ENCODE measurements at places on chromosomes 5 and 9. TPM values are rescaled to one million over a fixed set of nuclear protein-coding genes. Genes with fewer than 3 reads are reported as not detected.
A peak's percentile ranks its signal among the peaks of the same experiment; 100 is the strongest.

GRCh38 chr9:107224252-107224651 is 58.8 kb upstream of the RAD23B start:
- no peaks in the 10 kb centered on the region for H3K27me3 ChIP-seq
- DNase-seq, result no peak
- H3K4me1 ChIP-seq, result no peaks in the 10 kb centered on the region
- H3K36me3 ChIP-seq, result no peaks in the 10 kb centered on the region
- H3K27ac ChIP-seq, result no peak overlapping the region

DNA sequence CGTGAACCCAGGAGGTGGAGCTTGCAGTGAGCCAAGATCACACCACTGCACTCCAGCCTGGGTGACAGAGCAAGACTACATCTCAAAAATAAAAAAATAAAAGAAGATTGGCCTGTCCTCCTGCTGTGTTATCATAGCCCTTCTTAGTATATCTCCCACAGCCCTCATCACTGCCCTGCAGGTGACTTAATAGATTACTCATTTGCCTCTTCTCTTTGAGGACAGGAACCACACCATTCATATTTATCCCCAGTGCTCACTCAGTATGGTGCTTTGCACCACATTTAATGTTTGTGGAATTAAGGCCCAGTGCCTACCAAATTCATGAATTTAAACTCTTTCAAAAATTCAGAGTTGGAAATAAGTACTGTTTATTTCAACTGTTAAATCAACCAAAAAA is 10.3 kb downstream of the IDNK start:
- no peak overlapping the region for H3K4me3 ChIP-seq
- no peaks in the 10 kb centered on the region for H3K4me1 ChIP-seq
- H3K27me3 ChIP-seq, result no peaks in the 10 kb centered on the region
- no peak for DNase-seq

DNA sequence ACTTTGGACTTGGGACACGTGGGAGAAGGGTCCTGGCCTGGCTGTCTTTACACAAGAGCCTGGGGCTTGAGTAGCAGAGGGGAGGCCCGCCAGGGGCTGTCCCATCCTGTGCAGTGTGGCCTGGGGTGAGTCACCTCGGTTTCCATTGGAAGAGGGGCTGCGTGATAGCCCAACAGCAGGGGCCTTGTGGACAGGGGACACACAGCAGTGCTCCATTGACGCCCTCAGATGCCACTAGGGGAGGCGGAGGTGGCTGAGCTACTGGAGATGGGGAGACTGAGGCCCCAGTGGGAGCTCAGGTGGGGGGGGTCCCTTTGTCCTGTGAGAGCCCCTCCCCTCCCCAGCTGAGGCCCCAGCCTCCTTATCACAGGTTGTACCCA is 50.0 kb upstream of the RNU6ATAC start:
- no peak for DNase-seq
- H3K27me3 ChIP-seq, result no peaks in the 10 kb centered on the region
- H3K27ac ChIP-seq, result peak overlapping the region; percentile 68
- no peaks in the 10 kb centered on the region for H3K36me3 ChIP-seq

DNA sequence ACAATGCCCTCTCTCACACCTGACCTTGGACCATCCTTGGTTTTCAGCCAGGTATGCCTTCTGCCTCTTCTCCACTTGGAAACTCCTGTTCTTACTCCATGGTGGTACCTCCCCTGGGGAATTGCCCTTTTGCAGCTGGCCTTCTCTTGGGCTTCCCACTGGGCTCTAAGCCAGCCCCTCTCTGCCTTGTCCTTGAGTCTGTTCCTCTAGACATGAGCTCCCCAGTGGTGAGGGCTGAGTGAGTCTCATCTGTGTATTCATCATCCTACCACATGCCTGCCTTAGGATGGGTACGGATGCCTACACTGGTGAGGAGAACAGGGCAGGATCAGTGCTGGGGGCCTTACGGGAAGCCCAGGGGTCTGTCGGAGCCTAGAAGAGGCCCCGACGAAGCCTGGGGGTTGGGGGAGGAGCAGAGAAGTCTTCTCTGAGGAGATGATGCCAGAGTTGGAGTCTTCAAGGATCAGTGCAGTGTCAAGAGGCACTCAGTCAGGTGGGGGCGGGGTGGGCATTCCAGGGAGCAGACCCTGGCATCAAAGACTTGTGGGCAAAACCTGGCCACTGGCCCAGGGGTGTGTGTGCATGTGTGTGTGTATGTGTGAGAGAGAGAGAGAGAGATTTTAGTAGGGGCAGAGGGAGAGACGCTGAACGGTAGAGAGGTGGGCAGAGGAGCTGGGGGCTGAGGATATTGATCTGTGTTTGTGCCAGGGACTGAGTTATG is 5.2 kb upstream of the CRB2 start:
- H3K36me3 ChIP-seq, result no peaks in the 10 kb centered on the region
- no peak for DNase-seq
- no peaks in the 10 kb centered on the region for H3K27me3 ChIP-seq

Gene EGFL7
- total RNA-seq, result 120 TPM

Gene FKTN
- 6.9 TPM for total RNA-seq

Gene ACO1
- total RNA-seq, result 43.8 TPM

Gene SHISAL2B
- total RNA-seq, result not detected

Gene COX7C
- total RNA-seq, result 873 TPM

All from right atrium auricular region (tissue), 2 donors.